Chondrocyte (in vitro differentiated cells): ENCODE measurements at places on chromosomes 11 and 22. TPM values are rescaled to one million over a fixed set of nuclear protein-coding genes. Genes with fewer than 3 reads are reported as not detected.

GRCh38 chr22:35335936-35336781 is 36.5 kb downstream of the TOM1 start:
- H3K4me3 ChIP-seq = no peak overlapping the region
- H3K27me3 ChIP-seq = no peaks in the 10 kb centered on the region
- H3K4me1 ChIP-seq = no peaks in the 10 kb centered on the region

GRCh38 chr22:44668190-44668885 is 33.7 kb upstream of the PRR5 start:
- H3K36me3 ChIP-seq = no peaks in the 10 kb centered on the region
- H3K4me1 ChIP-seq = peaks cover 11% of the 10 kb centered on the region
- DNase-seq = peak; percentile 76
- H3K27ac ChIP-seq = no peak overlapping the region
- H3K4me3 ChIP-seq = peak overlapping the region; percentile 64

DNA sequence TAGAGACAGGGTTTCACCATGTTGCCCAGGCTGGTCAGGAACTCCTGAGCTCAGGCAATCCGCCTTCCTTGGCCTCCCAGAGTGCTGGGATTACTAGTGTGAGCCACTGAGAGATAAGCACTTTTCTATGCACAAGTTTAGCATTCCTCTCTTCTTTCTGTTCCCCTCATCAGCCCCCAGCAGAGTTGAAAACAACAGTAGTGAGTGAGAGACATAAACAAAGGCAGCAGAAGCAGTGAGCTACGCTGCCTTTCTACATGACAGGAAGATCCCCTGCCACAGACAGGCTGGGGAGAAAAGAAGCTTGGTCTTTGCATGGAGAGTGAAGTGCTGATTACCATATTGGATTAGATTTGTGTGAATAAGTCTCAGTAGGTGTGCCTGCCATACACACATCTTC is 392.0 kb upstream of the KIRREL3 start:
- H3K4me3 ChIP-seq = no peak overlapping the region
- peaks cover 6% of the 10 kb centered on the region for H3K27me3 ChIP-seq
- no peak overlapping the region for H3K27ac ChIP-seq
- no peaks in the 10 kb centered on the region for H3K4me1 ChIP-seq
- no peaks in the 10 kb centered on the region for H3K36me3 ChIP-seq

- peaks cover 6% of the 10 kb centered on the region for H3K36me3 ChIP-seq
- no peak overlapping the region for H3K27ac ChIP-seq
- H3K27me3 ChIP-seq = peaks cover 10% of the 10 kb centered on the region
- no peaks in the 10 kb centered on the region for H3K4me1 ChIP-seq
- no peak for DNase-seq
Measured at GRCh38 chr11:81658722-81659121, 1074.9 kb downstream of the FAM181B start.

DNA sequence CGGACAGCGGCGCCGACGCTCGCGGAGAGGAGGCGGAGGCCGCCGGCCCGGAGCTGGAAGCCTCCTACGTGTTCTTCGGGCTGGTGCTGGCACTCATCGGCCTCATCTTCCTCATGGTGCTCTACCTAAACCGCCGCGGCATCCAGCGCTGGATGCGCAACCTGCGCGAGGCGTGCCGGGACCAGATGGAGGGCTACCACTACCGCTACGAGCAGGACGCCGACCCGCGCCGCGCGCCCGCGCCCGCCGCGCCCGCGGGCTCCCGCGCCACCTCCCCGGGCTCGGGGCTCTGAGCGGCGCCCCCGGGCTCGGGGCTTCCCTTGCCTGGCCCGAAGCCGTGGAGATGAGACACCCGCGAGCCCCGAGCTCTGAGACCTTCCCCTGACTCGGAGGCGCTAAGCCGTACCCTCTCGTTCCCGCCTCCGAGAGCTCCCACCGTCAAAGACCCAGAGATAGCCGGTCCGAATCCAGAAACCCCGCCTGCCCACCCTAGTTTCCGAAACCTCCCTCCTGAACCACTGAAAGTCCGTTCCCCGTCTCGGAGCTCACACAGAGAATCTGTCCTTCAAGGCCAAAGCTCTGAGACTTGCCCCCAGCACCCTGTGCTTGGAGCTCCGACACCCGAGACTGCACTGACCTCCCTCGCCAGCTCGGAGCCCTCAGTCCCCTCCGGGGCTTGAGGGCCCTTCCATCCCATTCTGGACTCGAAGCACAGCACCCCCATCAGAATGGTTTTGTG is 1.5 kb downstream of the TPBGL start:
- H3K4me1 ChIP-seq = peaks cover 7% of the 10 kb centered on the region
- H3K36me3 ChIP-seq = no peaks in the 10 kb centered on the region
- DNase-seq = peak; percentile 86
- H3K27me3 ChIP-seq = peaks cover 35% of the 10 kb centered on the region
- peak overlapping the region; percentile 76 for H3K4me3 ChIP-seq
- H3K27ac ChIP-seq = no peak overlapping the region

- no peak overlapping the region for H3K27ac ChIP-seq
- no peak for DNase-seq
- no peaks in the 10 kb centered on the region for H3K27me3 ChIP-seq
- peaks cover 3% of the 10 kb centered on the region for H3K4me1 ChIP-seq
- H3K36me3 ChIP-seq = peaks cover 27% of the 10 kb centered on the region
- no peak overlapping the region for H3K4me3 ChIP-seq
Measured at GRCh38 chr11:119282495-119282894, 34.4 kb downstream of the MCAM start.

DNA sequence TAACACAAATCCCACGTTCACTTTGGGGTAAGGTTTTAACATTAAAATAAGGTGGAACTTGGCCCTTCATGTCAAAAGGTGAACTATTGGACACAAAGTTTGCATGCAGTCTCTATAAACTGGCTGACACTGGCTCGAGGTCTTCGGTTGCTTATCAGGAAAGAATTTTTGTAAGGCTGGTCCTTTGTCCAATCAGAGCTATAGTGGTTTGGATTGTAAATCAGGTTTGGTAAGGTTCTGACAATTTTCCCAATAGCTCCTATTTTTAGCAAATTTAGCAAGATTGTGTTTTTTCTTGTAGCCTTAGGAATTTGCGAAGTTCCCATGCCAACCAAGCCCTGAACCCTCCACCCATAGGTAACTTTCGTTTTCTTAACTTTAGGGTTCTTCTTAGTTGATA is 17.6 kb upstream of the MED17 start:
- peaks cover 5% of the 10 kb centered on the region for H3K36me3 ChIP-seq
- no peak overlapping the region for H3K27ac ChIP-seq
- DNase-seq = no peak
- no peaks in the 10 kb centered on the region for H3K27me3 ChIP-seq

DNA sequence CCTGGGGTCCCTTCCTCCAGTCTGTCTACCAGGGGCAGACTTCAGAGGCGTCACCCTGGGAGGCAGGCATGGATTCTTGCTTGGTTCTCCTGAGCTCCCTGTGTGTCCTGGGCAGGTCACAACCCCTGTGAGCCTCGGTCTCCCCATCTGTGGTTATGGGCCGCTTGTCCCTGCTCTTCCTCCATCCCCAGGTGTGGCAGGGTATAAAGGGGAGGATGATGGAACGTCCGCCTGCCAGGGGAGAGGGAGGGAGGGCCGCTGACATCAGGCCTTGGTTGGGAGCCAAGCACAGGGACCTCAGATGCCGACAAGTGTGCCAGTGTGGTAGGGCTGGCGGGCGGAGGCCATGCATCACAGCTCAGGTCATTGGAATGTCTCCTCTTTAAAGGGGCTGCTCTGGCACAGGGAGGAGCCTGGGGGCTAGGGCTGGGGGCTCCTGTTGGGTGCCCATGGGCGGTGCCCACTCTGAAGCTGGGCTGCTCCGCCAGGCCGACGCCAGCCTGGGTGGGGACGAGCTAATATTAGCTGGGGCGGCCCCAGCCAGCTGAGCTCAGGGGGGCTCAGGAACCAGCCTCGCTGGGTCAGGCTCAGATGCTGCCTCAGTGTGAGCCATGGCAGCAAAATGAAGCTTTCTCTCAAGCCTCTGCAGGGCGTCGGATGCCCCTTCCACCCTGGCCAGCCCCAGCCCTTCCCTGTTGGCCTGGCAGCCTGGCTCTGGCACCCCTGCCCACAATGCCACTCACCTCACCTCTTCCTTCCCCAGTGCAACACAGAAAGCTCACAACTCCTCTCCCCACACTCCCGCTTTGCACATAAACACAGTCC is 12.8 kb downstream of the KCNC1 start:
- H3K27me3 ChIP-seq = peaks cover 18% of the 10 kb centered on the region
- DNase-seq = no peak
- H3K27ac ChIP-seq = no peak overlapping the region
- no peaks in the 10 kb centered on the region for H3K36me3 ChIP-seq
- H3K4me3 ChIP-seq = no peak overlapping the region
- H3K4me1 ChIP-seq = no peaks in the 10 kb centered on the region

- H3K4me1 ChIP-seq = no peaks in the 10 kb centered on the region
- peaks cover 19% of the 10 kb centered on the region for H3K27me3 ChIP-seq
- no peak overlapping the region for H3K4me3 ChIP-seq
- no peaks in the 10 kb centered on the region for H3K36me3 ChIP-seq
Measured at GRCh38 chr11:17602105-17603001, 55.3 kb downstream of the OTOG start.

DNA sequence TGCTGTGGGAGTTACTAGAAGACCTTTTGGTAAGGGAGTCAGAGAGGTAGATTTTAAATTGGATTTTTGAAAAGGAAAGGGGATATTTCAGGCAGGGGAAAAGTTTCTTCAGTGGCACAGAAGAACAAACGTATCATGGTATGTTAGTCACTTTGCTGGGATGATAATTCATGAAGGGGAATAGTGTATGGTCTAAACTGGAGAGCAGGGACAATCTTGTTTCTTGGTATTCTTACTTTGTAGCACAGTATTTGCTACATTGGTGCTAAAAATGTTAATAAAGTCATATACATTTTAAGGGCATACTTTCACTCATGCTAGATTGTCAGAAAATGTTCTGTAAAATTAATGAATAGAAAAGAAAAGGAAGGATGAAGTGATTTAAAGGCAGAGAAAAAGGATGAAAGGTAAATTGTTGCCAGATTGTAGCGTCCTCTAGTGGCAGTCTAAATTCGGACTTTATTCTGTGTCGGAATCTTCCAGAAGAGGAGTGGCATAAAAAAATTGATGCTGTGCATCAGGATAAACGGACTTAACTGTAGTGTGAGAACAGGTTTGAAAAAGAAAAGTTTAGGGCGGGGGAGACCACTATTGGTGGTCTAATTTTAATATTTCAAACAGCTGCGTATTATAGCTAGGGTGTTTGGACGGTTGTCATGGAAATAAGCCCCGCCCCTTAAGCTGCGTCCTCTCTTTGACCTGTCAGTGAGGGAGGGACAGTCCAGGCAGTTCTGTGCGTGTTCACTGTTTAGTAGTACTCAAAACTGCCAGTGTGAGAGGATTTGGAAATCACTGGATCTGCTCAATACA is at the start of gene BCO2:
BCO2 (plus strand) TSS at position 724 of the 810 bp plus-strand sequence. CDS start 90 bp downstream, outside the sequence.
- peak within 1 kb of the TSS; percentile 84 for H3K27ac ChIP-seq
- DNase-seq = no peak

GRCh38 chr22:37887584-37888378 is 18.3 kb upstream of the MICALL1 start:
- H3K4me1 ChIP-seq = peaks cover 37% of the 10 kb centered on the region
- peaks cover 22% of the 10 kb centered on the region for H3K36me3 ChIP-seq
- H3K27ac ChIP-seq = peak overlapping the region; percentile 72
- no peaks in the 10 kb centered on the region for H3K27me3 ChIP-seq
- H3K4me3 ChIP-seq = peak overlapping the region; percentile 18

DNA sequence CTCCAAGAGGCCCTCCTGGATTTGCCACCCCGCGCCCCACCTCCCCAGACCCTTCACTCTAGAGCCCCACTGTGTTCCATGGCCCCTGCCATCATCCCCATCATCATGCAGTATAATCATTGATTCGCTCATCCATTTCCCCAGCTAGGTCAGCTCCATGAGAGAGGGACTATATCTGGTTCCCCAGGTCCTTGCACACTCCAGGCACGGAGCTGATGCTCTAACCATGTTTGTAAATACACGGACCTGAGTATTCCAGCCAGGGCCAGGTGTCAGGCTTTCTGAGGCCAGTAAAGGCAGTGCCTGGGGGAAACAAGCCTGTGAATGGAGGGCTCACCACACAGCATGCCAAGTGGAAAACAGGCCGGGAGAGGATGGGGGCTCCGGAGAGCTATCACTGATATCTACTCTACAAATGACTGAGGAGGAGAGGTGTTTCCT is 27.1 kb upstream of the OAF start:
- DNase-seq = peak; percentile 50
- peaks cover 9% of the 10 kb centered on the region for H3K27me3 ChIP-seq
- no peaks in the 10 kb centered on the region for H3K36me3 ChIP-seq
- H3K4me1 ChIP-seq = peaks cover 24% of the 10 kb centered on the region
- no peak overlapping the region for H3K4me3 ChIP-seq

- H3K4me1 ChIP-seq = peaks cover 17% of the 10 kb centered on the region
- H3K4me3 ChIP-seq = no peak overlapping the region
- H3K36me3 ChIP-seq = no peaks in the 10 kb centered on the region
- H3K27me3 ChIP-seq = no peaks in the 10 kb centered on the region
Measured at GRCh38 chr11:33542921-33543320, 157.7 kb downstream of the C11orf91 start.

DNA sequence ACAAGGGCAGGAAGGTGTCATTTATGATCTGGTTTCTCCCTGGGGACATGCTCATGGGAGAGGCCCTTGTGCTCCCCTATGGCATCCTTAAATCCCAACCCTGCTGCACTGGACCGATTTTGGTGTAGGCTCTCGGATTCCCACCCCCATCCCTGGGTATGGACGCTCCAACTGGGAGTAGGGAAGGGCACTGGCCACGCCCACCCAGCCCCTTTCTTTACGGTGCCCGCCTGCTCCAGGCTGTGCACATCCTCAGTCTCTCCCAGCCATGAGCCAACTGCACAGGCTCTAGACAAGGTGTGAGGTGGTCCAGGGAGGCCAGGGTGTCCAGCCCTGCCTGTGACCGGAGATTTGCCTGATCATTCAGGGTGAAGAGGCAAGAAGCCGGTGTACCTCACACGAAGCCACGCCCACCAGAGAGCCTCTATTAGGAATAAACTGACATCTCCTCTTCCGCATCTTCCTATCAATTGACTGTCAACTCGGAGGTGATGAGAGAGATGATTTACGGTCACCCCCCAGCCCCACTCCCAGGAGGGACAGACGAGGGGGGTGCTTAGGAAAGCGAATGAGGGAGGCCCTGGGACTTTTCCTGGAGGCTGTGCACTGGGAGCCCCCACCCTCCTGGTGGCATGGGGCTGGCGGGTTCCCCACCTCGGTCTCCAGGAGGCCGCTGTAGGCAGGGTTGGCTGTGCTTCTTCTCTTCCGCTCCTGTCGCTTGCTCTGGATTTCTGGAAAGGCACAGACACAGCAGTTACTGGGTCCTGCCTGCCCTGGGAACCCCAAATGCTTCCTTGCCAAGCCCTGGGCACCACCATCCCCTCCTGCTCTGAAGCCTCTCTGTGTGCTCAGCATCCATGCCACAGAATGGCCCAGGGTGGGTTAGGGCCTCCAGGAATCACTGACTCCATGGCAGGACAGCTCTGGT is 116.7 kb downstream of the PHF21B start:
- H3K27ac ChIP-seq = no peak overlapping the region
- H3K4me3 ChIP-seq = no peak overlapping the region
- no peaks in the 10 kb centered on the region for H3K27me3 ChIP-seq
- H3K36me3 ChIP-seq = no peaks in the 10 kb centered on the region

Gene CYTH4
- total RNA-seq = not detected in 3 replicates

Gene CLCF1
- total RNA-seq = 2.0 to 5.6 TPM (median 4.9 TPM) in 3 replicates

Gene MYOD1
- not detected in 3 replicates for total RNA-seq

Gene BCO2
- total RNA-seq = 1.2 to 1.9 TPM (median 1.7 TPM) in 3 replicates

Gene DDIAS
- 1.2 to 3.5 TPM (median 1.8 TPM) in 3 replicates for total RNA-seq

Gene NLRP6
- not detected in 3 replicates for total RNA-seq

Gene INS
- not detected in 3 replicates for total RNA-seq
